ENCODE measurements at places on chromosomes 4 and X. TPM values are rescaled to one million over a fixed set of nuclear protein-coding genes. Genes with fewer than 3 reads are reported as not detected.

DNA sequence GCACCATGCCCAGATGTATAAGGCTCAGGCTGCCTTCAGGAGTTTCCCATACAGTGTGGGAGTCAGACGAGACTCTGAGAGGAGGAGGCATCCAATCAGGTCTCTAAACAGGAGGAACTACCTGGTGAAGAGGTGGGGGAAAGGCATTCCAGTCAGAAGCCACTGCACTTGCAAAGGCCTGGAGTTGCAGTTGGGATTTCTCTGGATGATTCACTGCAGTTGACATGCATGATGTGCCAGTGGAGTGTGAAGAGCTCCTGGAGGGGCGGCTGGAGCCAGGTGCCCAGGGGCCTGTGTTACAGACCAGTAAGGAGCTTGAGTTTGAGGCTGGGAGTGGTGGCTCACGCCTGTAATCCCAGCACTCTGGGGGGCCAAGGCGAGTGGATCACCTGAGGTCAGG lies 339.1 kb downstream of the ARHGAP10 start:
- no peak for DNase-seq

DNA sequence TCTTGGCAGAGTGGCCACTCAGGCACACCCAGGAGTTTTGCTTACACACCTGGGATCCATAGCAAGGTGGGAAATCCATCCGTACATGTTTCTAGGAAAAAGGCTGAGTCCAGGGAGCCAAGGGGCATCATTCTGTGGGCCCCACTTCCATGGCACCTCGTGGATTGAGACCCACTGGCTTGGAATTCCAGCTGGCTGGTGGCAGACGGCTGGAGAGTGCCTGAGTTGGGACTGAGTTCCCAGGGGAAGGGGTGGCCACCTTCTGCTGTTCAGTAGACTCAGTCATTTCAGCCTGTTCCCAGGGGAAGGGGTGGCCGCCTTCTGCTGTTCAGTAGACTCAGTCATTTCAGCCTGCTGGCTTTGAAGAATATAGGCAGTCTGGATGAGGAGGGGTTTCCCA lies 366.0 kb upstream of the GRIA3 start:
- DNase-seq, result no peak

MAGEC1 gene
- total RNA-seq, result not detected

DNA sequence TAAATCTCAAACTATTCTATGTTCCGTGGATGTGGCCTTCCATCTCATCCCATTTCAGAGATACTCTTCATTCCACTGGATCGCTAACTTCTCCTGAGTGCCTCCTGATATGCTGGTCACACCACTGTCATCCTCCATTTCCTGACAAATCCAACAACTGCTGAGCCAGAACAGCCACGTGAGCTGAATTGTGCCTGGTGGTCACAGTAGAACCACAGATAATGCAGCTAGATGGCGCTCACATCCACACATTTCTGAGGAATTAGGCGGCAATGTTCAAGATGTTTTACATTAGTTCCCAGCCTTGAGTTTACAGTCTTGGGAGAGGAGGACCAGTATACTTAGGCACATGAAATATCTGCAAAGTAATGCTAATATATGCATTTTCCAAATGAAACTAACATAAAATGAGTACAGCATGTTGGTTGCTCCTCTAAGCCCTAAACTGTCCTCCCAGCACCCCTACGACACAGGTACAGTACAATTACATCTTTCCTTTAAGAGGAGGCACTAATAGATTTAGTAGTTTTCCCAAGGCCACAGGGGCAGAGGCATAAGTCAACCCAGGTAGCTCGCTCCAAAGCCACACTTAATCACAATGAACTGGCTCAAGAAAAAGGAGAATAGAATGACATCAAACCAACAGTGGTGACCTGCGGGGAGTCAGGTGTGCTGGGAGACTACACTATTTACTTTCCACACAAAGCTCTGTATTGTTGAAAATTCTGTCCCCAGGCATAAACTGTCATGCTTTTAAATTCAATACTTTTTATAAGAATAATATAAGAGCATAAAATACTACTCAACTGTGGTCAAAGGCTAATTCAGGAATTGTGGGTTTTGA lies 134.2 kb downstream of the CHIC2 start:
- DNase-seq, result peak; percentile 92

DNA sequence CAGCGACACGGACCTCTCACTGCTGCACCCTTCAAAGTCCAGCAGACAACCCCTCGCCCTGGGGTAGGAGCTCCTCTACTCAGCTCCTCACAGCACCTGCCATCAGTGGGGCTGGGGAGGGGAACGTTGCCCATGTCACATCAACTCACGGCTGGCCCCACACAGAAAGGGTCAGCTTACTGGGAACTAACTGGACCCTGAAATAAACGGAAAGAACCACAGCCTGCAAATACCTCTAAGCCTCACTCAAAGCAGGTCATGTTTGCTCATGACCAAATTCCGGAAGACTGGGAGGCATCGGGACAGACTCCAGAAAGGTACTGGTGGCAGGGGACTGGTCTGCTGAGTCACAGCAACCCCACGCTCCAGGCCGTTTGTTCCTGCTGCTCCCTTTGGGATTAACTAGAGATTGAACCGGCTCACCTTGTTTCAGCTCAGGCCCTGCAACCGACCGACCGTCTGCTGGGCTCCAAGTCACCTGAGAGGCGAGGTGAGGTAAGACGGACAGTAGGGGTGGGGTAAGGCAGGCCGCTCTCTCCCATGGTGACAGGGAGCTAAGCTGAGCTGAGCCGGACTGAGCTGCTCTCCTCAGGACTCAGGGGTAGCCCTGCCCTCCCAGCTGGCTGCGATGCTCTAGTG lies 5.6 kb downstream of the G6PD start:
- DNase-seq, result no peak

- no peak for DNase-seq
Measured at GRCh38 chr4:99803566-99804101, 13.0 kb upstream of the DAPP1 start.

- no peak for DNase-seq
Measured at GRCh38 chr4:61173799-61174198, 26.3 kb upstream of the ADGRL3 start.

GRCh38 chr4:26185436-26185835 lies 135.4 kb upstream of the RBPJ start:
- no peak for DNase-seq

DNA sequence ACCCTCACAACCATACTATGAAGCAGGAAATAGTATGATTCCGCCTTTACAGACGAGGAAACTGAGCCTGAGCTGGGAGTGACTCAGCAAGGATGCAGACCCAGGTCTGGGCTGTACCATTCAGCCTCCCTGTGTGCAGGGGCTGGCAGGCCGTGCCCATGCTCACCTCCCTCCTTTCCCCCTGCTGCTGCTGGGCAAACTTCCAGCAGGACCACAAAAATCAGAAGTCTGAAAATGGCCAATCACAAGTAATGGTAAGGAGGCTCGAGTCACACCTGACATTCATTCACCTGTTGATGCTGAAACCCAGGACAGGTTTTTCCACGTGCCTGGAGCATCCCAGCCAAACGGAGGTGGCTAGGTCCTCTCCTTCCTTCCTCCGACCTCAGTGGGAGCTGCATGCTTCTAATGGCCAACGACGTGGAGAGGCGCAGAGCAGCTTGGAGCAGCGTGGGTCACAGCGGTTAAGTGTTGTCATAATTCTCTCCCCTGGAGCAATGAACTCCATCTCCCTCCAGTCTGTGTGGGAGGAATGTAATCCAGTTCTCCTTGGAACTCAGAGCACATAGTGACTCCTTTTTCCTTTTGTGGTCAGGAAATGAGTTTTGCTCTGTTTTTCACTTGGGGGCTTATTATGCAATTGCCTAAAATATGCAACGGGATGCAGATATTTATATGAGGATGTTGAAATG lies 371.7 kb downstream of the BCOR start:
- no peak for DNase-seq

DNA sequence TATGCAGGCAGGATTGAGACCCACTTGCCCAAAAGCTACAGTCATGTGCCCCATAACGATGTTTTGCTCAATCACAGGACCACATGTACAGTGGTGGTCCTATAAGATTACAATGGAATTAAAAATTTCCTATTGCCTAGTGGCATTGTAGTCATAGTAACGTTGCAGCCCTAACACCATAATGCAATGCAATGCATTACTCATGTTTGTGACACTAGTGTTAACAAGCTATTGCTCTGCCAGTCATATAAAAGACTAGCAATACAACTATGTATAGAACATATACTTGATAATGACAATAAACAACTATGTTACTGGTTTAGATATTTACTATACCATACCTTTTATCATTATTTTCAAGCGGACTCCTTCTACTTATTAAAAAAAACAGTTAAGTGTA lies 50.6 kb downstream of the VGLL1 start:
- no peak for DNase-seq

MSX1 gene
- not detected for total RNA-seq

- no peak for DNase-seq
Measured at GRCh38 chr4:121680571-121680970, 16.2 kb downstream of the ANXA5 start.

DNA sequence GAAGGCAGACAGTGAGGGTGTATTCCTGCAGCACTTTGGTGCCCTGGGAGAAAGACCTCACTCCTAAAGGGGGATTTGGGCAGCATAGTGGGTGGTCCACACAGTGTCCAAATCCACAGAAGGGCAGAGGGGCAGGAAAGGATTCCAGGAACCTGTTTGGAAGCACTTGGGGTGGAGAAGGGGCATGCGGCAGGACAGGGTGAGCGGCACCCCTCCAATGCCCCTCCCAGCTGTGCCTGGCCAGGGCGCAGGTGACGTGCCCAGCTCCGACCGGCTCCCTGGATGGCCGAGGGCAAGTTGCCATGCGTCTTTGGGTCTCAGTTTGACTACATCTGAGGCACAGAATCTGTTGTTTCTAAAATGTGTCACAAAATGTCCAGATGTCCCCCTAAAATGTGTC lies 66.5 kb upstream of the HMX1 start:
- no peak for DNase-seq

DNA sequence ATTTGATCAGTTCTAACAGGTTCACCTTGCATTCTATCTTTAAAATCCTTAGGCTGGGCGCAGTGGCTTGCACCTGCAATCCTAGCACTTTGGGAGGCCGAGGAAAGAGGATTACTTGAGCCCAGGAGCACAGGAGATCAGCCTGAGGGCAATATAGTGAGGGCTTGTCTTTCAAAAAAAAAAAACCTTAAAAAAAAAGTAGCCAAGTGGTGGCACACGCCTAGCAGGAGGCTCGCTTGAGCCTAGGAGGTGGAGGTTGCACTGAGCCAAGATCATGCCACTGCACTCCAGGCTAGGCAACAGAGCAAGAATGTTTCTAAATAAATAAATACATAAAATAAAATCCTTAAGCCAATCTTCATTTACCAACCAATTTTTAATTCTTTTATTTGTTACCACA lies 75.6 kb downstream of the PRSS12 start:
- no peak for DNase-seq

Measured in GM23338 (cell line).